ENCODE measurements at places on chromosomes 7 and 10.

GRCh38 chr10:16832351-16833080, 15.3 kb upstream of the RSU1 start:
- no peak for DNase-seq

DNA sequence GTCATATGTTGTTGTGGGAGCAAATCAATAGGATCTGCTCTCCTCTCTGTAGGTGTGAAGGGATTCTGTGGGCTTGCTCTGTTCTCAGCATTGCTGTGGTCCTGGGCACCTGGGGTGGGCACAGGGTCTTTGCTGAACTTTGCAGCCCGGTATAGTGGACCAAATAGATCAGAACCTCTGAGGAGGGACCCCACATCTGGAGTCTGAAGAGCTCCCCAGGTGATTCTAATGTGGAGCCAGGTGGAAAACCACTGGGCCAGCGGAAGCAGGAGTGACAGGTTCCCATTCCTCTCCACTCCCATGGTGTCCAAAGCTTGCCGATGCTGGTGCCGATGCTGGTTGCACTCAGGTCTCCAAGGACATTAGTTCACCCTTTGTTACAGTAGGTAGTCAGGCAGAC, 257.2 kb downstream of the GLRX3 start:
- no peak for DNase-seq

GRCh38 chr7:107210400-107210799, 41.6 kb downstream of the HBP1 start:
- no peak for DNase-seq

DNA sequence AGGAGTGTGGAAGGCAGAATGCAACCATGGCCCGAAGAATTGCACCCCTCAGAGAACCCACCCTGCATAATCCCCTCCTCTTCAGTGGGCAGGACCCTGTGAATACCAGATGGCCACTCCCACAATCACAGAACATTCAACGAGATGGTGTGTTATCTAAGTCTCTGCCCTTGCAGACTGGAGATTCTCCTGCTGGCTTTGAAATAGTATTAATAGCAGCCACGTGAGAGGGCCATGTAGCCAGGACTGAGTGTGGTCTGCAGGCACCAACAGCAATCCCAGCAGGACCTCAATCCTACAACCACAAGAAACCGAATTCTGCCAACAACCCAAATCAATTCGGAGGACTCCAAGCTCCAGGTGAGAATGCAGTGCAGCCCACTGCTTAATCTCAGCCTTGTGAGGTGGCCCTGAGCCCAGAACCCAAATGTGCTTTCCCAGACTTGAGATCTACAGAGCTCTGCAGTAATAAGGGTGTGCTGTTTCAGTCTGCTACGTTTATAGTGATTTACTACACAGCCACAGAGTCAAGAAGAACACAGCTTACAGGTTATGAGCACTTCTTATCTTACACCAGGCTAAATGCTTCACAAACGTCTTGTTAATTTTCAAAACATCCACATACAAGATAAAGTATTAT, 72.1 kb downstream of the VOPP1 start:
- no peak for DNase-seq

DNA sequence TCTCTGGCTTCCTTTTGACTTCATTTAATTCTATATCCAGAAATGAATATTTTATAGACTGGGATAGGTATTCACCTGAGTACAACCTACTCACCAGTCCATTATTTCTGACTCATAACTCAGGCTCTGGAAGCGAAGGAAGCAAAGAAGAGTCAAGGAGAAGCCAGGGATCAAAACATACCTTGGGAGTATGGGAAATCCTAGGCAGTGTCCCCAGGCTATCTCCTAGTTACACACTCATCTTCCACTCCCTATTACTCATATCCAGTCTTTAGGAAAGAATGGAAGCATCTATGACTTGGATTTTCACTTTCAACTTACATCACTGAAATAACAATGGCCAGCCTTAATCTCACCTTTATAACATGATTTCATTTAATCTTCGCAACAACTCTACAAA, 40.9 kb upstream of the ELAPOR2 start:
- no peak for DNase-seq

DNA sequence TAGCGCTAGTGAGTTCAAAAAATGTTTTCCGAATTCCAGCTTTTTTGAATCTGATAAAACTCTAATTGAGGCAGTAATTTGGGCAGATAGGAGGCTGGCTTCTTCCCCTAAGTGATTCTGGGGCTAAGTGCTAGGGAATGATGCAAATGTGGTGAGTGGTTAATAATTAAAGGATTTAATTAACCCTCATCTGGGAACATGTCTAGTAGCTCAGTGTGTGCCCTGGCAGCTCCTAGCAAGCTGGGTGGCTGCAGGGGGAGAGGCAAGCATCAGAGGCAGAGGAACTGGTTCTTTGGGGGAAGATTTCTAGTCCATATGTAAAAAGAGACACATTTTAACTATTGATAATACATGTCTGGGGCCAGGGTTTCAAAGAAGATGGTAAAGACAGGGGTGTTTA, 354.5 kb downstream of the WDR11 start:
- DNase-seq = peak; percentile 43

DNA sequence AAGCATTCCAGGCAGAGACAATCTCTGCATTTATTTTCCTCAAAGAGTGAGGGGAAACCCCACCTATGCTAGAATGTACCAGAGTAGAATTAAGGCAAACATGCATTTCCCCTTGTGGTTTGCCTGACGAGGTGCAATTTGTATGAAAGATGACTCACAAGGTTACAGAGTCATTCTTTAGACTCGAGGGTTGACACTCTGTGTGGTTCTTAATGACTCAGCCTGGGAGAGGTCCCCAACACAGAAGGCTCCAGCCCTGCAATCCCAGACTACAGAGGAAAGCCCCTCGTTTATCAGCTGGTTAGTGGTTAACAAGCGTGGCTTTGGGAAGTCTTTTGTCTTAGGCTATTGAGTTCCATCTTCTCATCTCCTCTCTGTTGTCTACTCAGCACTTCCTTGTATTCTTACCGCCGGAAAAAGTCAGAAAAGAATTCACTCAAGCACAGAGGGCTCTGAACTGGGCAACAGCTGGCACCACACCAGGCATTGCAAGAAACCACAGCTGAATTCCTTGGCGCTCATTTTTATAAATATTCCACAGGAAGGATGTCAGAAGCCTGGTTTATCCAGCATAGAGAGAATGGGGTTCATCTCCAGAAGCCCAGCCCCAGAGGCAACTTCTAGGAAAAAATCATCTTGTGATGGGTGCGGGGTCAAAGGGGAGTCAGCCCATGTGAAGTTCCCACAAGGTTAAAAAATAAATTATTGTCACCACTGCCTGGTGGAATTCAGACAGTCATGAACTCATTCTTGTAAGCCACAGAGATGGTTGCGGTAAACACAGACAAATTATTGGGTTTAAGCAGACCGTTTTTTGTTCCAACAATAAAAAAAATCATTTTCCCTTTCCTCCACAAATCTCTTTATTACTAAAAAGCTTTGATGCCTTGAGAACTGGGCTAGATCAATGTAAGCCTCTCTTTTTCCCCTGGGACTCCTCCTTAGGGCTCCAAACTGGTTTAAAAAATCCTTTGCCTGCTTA, 24.5 kb upstream of the SVIL start:
- DNase-seq = no peak

GRCh38 chr7:77702513-77702912, 6.3 kb downstream of the RSBN1L start:
- no peak for DNase-seq

DNA sequence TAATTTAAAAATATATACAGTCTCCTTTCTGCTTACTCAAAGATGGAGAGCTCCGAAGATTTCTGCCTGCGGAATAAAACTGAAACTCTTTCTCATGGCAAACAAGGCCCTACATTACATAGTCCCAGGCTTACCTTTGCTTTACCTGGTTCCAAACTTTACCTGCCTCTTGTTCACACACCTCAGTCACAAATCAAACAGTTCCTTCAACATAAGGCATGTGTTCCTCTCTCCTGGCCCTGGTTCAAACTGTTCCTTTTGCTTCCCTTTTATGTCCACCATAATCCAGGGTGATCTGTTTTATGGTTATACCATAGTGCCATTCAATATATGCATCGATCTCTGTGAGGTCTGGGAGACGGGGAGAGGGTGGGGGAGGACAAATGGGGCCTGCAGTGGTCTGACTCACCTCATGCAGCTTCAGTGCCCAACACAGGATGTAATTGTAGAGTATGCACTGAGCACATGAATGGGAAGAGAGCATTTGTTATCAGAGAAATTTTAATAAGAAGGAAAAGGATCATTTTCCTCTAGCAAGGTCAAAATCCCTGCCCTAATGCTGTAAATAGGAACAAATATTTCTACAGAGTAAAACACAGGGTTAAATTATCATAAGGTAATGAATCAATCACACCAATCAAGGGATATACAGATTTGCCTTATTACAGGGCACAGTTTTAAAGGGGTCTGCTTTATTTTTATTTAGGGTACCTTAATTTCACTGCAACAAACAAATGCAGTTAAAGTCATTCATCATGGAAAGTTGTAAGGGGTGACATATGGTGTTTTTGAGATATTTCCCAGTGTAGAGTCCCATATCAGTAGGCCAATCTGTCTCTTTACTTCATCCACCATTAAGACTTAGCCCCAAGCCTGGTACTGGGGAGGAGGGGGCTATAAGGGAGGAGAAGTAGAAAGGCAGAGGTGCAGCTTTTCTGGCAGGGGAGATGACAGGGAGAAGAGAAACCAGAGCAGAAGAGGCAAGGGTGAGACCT, 88.8 kb upstream of the PDE1C start:
- DNase-seq = no peak

DNA sequence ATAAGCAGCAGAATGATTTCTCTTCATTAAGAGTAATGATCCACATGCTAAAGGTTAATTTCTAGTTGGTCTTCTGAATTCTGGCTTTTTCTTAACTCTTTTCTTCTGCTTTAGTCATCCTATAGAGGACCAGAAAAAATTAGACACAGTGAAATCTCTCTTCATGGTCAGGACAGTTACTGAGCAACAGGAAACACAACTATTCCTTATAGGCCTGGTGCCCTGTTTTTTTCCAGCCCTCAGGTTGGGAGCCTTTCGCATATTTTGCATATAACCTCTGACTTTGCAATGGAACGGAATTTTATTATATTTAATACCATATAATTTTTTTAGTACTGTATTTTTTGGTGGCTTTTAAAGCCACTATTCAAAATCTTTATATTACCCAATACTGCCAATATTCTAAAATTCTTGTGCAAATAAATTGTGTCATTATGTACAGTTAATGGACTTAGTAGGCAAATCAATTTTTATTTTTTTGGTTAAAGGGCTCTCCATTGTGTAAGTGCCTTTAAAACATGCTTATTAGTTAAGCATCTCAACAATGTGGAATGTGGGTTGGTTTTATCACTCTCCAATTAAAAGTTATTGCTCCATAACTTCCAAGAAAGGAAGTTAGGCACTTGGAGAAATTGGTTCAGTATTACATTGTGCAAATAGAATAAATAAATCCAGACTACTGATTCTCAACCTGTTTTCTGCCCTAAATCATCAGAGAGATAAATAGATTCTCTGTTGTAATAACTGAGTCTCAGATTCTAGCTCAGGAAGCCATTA, 22.5 kb downstream of the ARL4A start:
- DNase-seq = no peak

DNA sequence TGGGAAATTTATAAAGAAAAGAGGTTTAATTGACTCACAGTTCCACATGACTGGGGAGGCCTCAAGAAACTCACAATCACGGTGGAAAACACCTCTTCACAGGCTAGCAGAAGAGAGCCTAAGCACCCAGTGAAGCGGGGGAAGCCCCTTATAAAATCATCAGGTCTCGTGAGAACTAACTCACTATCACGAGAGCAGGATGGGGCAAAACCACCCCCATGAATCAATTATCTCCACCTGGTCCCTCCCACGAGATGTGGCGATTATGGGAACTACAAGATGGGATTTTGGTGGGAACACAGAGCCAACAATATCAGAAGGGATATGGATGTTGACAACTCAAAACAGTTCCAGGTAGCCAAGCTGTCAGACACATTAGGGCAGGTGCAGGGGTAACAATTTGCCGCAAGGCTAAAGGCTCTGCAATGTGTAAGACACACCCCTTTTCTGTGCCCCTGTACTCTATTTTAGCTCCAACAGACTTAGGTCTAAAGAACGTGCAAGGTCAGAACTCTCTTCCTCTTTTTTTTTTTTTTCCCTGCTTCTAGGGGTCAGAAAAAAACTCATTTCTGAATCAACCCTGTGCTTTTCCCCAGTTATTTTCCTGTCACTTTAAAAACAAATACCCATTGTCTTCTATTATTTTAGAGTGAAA, 30.7 kb upstream of the RBM20 start:
- no peak for DNase-seq

GRCh38 chr7:112596260-112596659, 115.5 kb downstream of the LSMEM1 start:
- DNase-seq = no peak

DNA sequence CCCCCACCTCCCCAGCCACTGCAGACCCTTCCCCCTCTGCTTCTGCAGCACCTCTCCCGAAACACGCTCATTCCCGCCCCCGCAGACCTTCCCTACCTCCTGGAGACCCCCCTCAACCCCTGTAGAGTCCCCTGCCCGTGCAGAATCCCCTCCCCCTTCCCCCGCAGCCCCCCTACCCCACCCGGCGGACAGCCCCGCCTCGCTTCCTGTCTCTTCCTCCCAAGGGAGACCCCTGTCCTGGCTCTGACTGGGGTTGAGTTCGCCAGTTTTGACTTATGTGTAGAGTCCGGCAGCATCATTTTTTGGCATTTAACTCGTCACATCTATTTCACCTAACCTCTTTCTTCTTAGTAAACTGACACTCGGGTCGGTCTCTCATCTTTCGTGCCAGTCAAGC, 54.0 kb downstream of the ALOX5 start:
- DNase-seq = peak; percentile 31

All from D341Med (cell line).